Lung (tissue), 17 donors: ENCODE measurements at places on chromosomes 5 and 9.
A peak's percentile ranks its signal among the peaks of the same experiment; 100 is the strongest.

DNA sequence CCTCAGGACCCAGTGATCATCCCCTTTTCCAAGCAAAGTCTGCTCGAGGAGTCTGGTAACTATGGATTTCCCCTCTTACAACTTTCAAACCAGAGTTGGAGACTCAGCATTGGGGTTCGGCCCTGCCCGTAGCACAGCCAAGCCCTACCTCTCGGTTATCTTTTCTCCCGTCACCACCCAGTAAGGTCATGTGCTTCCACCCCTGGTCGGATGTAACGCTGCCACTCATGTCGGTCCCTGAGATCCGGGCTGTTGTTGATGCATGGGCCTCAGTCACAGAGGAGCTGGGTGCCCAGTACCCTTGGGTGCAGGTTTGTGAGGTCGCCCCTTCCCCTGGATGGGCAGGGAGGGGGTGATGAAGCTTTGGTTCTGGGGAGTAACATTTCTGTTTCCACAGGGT lies 1.2 kb downstream of the GALT start:
- no peak for DNase-seq

DNA sequence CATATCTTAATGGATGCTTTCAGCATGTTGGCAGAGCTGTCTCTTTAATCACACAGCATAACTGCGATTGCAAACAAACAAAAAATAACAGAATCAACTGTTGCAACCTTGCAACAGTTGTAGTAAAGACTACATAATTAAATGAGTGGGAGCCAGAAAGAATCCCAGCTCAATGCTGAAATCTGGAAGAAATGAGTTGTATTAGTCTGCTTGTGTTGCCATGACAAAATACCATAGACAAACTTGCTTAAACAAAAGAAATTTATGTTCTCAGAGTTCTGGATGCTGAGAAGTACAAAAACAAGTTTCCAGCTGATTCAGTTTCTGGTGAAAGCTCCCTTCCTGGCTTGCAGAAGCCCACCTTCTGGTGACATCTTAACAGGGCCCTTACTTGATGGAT lies 260.9 kb upstream of the TUSC1 start:
- no peak for DNase-seq

- DNase-seq = no peak
These were observed 9.4 kb upstream of the CD72 start for GRCh38 chr9:35627575-35627974.

DNA sequence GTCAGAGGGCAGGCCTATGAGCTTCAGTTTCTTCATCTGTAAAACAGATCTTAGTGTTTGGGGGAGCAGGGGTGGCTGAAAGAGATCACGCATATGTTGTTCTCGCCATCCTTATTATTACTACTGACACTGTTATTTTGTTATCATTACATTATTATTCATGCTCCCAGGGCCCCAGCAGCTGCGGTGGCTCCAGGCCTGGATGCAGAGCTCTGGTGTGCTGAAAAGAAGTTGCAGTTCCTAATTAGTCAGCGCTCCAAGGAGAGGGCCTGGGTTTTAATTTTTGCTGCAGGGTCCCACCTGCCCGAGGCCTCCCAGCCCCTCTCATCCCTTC lies 19.5 kb downstream of the CXXC5 start:
- peak; percentile 40 for DNase-seq

GRCh38 chr5:177484902-177485549 lies 11.6 kb upstream of the DBN1 start:
- DNase-seq = no peak

DNA sequence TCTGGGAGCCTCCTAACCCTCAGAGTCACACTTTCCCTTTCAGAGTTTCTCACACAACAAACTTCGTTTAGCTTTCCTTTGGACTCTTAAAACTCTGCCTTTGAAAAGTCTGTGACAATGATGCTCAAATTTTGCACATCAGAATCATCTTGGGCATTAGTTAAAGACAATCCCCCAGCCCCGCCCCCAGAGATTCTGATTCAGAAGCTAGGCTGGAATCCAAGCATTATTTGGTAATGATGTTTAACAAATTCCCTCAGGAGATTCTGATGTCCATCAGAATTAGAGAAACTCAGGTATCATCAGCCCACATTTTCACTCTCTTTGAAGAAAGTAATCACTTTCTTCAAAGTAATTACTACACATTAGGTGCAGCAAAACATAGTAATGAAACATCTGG lies 9.6 kb upstream of the PLPP1 start:
- no peak for DNase-seq

DNA sequence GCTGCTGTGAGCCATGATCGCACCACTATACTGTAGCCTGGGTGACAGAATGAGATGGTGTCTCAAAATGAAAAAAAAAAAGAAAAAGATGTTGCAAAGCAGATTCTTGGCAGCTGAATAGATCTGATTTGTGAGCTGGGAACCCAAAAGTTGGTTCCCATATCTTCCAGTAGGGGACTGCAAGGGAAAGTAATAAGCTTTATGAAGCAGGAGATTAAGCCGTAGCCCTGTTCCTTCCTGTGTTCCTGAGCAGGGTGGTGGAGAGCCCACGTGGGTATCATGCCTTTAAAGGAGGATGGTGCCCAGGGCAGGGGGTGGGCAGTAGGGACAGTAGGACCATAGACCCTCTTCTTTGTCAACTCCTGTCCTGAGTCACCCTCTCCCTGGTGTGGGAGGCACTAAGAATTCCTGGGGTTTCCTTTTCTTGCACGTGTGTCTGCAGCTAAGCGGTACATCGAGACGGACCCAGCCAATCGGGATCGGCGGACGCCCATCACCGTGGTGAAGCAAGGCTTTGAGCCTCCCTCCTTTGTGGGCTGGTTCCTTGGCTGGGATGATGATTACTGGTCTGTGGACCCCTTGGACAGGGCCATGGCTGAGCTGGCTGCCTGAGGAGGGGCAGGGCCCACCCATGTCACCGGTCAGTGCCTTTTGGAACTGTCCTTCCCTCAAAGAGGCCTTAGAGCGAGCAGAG lies 37.9 kb downstream of the STOM start:
- DNase-seq = peak; percentile 78

- DNase-seq = no peak
These were observed 5.2 kb downstream of the DUSP1 start for GRCh38 chr5:172765766-172766286.
